Activated T-cell treated with anti-CD3 and anti-CD28 coated beads for 1 hour (primary cell): ENCODE measurements at places on chromosomes 2 and 18.

- no peak for DNase-seq
Observed at GRCh38 chr18:63579616-63580015, 7.5 kb upstream of the SERPINB13 start.

GRCh38 chr2:24084386-24085199 is at the start of gene TP53I3:
TSS of gene TP53I3 (minus strand) at chr2:24084834. CDS start at chr2:24084326, 508 bp downstream.
- peak; percentile 71 for DNase-seq

DNA sequence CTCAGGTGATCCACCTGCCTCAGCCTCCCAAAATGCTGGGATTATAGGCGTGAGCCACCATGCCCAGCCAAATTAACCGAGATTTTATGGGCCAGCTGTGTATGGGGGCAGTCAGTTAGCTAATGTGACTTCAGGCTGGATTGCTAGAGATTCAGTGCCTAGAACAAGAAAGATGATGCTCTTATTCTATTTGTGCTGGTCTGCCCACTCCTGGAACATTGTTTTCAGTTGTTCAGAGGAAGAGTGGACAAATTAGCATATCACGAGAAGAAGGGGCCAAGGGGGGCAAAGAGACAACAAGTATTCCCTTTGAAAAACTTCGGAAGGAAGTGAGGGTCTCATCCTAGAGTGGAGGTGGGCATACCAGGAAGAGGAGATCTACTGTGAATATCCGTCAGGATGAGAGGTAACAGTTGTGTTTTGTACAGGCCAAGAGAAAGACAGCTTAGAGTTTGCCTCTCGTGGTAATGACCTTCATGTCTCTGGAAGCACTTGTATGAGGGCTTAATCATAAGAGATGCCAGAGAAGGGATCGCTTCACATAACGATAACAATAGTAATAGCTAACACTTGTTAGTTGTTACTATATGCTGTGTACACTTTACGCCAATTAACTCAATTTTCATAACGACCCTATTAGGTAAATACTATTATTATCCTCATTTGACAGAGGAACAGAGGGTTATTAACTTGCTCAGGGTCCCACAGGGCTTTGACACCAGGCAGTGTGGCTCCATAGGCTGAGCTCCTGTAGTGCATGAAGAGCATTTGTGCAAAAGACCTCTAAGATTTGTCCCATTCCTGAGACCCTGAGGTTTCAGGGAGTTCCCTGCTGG is 138.3 kb downstream of the DDX1 start:
- DNase-seq, result no peak

DNA sequence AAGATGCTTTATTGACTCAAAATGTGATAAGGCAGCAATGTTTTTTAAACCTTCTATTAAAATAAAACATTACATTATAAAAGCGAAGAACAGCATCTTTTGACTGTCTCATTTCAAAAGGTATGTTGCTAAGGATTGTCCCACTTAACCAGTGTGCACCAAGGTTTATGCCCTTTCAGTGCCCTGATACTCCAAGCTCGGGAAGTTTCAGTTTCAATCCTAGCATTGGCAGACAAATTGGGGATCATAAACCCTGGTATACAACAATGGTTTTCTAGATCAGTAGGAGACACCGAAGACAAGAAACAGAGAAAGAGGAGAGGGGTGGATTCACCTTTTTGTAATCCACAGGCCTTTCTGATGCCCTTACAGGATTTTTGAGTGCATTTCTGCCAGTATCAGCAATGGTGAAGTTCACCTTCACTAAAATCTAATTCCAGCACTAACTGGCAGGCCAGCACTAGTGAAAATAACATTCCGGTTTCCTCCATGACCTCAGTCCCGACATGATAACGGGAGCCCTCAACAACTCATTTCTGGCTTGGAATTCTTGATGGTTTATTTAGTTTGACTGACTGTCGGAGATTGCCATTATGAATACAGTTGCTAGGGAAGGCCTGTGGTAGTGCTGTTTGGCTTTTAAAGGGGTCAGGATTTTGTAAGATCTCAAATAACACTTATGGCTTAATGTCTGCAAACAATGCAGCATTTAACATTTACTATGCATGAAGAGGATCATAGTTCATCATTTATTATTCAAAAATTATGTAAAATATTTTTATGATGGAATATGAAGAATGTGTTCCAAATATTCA is 33.3 kb upstream of the FIGN start:
- DNase-seq, result no peak

- DNase-seq, result peak; percentile 44
Observed at GRCh38 chr2:38959938-38960608, 70.4 kb downstream of the ARHGEF33 start.

- DNase-seq, result no peak
Observed at GRCh38 chr2:118121101-118121500, 32.8 kb downstream of the INSIG2 start.

GRCh38 chr2:62604336-62604735 is 98.3 kb upstream of the TMEM17 start:
- DNase-seq, result no peak

DNA sequence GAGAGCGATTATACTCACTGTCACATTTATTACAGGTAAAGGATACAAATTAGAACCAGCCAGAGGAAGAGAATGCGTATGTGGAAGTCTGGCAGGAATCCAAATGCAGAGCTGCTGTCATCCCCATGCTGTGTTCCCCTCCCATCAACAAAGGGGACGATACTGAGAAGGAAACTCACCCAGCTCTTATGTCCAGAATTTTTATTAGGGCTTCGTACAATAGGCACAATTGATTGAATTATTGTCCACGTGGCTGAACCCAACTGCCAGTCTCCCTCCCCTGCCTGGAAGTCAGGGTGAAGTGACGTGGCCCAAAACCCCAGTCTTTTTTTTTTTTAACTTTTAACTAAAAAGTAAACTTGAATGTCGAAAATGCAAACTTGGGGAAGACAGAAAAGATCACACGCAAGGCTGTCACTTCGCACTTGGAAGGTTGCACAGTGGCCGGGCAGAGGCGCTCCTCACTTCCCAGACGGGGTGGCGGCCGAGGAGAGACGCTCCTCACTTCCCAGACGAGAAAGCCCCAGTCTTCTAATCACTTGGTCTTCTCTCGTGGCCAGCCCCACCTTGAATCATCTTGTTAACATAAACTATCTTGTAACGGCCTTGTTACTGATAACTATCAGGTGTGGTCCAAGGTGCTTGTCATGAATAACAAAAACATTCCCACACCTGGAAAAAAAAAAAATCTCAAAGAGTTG is 40.0 kb upstream of the ITSN2 start:
- DNase-seq, result no peak

GRCh38 chr2:134639265-134639664 is 79.5 kb downstream of the TMEM163 start:
- no peak for DNase-seq

DNA sequence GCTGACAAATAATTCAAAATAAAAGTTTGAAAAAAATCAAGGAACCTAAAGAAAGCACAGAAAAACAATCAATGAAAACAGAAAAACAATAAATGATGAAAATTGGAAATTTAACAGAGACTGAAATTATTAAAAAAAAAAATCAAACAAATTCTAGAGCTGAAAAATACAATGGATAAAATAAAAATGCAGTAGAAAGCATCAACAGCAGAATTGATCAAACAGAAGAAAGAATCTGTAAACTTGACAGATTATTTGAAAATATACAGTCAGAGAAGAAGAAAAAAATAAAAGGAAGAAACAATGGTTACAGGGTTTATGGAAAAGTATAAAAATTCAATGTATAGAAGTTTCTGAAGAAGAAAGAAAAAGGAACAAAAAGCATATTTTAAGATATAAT is 16.2 kb downstream of the SERPINB4 start:
- no peak for DNase-seq

- DNase-seq, result no peak
Observed at GRCh38 chr2:38470115-38470514, 93.0 kb upstream of the ATL2 start.

DNA sequence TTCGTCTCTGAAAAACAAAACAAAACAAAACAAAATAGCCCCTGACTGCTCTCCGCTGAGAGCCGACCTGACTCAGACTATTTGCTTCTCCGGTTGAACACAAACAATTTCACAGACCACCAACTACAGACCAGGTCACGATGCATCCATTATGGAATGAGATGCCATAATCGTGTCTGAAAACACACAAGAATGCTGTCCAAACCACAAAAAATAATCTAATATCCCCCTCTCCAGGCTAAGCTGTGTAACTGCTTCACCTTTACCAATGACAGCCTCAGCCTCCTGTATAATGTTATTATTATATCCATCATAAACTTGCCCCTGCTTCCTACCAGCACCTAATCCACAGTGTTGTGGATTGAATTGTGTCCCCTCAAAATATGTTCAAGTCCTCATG is 114.7 kb downstream of the DNAH6 start:
- DNase-seq, result no peak

- DNase-seq, result no peak
Observed at GRCh38 chr18:37673671-37674070, 108.1 kb upstream of the CELF4 start.

GRCh38 chr2:229921101-229921891 is 513 bp downstream of the TRIP12 start:
- peak; percentile 42 for DNase-seq

- DNase-seq, result no peak
Observed at GRCh38 chr2:241496904-241497877, 11.2 kb downstream of the STK25 start.

GRCh38 chr18:59358414-59358711 is 702 bp downstream of the LMAN1 start:
- no peak for DNase-seq

- no peak for DNase-seq
Observed at GRCh38 chr18:54713386-54713785, 114.9 kb upstream of the RAB27B start.

DNA sequence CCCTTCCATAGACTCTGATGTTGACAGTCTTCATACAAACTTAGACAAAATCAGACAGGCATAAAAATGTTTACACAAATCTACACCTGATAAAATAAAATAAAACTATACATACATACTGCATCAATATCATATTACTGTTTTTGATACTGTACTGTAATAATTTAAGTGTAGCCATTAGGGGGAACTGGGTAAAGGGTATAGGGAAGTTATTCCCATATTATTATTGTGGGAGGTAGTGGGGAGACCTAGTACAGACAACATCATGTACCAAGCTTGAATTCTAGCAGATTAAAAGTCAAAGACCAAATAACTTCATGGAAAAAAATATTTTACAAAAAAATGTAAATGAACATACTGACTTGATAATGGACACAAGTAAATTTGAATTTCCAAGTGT is 43.3 kb downstream of the PUM2 start:
- no peak for DNase-seq

DNA sequence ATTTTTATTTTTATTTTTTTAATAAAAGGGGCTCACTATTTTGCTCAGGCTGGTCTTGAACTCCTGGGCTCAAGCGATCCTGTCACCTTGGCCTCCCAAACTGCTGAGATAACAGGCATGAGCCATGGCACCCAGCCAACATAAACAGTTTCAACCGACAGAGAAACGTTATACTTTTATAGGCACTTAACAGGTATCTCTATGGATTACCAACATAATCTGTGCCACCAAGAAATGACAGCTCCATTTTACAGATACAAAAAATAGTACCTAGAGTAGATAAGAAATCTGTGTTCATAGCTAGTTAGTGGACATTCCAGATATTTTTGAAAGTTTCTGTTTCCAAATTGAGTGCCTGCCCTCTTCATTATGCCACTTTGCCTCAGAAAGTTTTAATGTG is 1316.7 kb downstream of the LRP1B start:
- no peak for DNase-seq

DNA sequence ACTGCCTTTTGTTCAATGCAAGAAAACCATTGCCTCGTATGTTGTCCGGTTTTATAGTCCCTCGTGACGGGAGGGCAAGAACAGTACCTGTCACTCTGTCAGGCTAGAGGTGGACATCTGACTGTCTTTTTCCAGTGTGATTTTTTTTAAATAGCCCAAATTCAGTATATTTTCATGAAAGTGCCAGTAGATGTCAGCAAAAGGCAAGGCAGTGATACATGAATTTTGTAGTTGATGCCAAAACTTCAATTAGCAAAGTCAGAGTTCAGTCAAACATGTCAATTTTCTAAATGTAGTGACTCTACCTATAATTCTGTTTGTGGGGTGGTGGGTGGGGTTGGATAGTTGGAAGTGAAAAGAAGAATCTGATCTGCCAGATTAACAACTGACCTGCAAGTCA is 296.0 kb upstream of the MC4R start:
- DNase-seq, result no peak

GRCh38 chr2:121650315-121650930 is 1.2 kb upstream of the CLASP1 start:
- no peak for DNase-seq

GRCh38 chr2:60708630-60709320 is 47.3 kb upstream of the PAPOLG start:
- DNase-seq, result no peak

DNA sequence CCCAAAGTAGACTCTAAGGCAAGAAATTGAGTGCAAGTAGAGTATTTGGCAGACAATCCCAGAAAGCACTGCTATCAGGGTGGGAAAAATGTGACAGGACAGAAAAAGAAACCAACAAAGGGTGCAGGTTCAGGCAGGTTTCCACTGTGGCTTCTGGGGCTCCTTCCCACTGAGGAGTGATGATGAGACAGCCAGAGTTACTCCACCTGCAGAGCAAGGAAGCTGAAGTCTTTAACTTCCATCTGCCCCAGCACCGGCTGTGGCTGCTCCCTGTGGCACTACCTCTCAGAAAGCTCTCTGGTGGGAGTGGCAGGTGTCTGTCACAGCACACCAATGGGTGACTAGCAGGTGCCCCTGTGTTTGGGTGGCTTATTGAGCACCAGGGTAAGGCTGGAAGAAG is 37.6 kb upstream of the ACKR3 start:
- DNase-seq, result no peak

DNA sequence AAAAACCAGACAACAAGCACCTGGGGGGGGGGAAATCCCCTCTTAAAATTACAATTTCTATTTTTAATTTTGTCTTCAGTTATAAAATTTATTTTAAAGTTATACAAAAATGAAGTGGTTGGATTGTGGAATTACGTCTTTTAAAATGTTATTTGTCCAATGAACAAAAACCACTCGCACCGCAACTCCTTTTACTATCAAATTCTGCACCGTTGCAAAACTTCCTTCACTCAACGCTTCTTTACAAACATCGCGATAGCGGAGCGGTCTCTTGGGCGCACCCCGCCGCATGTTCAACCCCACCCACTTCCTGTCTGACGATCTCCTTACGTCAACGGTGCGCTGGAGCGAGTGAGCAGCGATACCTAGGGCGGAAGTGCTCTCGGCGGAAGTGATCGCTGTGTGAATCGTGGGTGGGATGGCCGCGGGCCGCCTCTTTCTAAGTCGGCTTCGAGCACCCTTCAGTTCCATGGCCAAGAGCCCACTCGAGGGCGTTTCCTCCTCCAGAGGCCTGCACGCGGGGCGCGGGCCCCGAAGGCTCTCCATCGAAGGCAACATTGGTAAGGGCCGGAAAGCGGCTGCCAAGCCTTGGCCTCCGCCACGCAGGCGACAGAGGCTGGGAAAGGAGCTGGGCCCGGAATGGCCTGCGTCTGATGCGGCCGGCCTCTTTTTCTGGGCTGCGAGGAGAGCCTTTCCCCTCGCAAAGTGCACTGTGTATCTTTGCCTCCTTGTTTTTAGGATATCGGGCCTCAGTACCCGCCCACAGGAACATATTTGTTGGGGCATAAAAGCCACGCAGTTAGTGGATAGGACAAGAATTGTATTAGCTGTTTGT is at the start of gene DGUOK:
Gene DGUOK, plus strand, starts transcription at position 388 of the 835 bp plus-strand sequence. Its CDS starts 31 bp downstream, at position 419.
- peak; percentile 89 for DNase-seq
